ENCODE measurements at places on chromosomes 6 and 20.

GRCh38 chr6:107736713-107737396, 87.3 kb downstream of the SCML4 start:
- no peak for DNase-seq

DNA sequence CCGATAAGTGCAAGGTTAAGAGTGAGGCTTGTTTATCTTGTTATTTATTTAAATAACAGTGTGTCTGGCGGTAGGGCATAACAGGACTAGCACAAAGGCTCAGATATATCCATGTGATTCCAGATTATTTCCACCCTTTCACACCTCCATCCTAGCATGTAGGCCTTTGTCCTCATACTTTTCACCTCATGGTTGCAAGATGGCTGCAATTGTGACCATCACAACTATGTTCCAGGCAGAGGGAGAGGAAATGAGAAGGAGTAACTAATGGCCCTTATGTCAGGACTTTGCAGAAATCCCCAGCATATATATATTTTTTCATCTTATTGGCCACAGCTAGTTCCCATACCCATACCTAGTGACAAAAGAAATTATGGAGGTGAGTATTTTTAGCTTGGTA, 23.5 kb upstream of the RALY start:
- DNase-seq, result no peak

GRCh38 chr6:157302736-157303135, 20.6 kb downstream of the TMEM242 start:
- no peak for DNase-seq

- no peak for DNase-seq
Measured at GRCh38 chr6:24330137-24330732, 27.6 kb downstream of the DCDC2 start.

DNA sequence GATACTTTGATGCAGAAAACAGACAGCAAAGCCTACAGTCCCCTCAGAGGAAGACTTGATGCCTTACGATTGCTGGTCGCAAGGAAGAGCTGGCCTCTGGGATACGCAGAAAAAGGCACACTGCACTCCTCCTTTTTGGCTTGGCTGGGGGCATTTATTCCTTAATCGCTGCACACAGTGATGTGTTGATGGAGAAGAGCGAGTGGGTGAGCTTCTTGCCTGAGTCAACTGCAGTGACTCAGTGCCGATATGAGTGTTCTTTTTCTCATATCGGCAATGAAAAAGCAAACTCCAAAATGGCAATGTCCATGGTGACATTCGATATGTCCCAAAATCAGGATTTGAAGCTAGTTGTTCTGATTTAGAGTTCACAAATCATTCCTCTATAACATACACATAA, 794.8 kb downstream of the HACE1 start:
- no peak for DNase-seq

- no peak for DNase-seq
Measured at GRCh38 chr20:38926934-38927616, 858 bp downstream of the FAM83D start.

DNA sequence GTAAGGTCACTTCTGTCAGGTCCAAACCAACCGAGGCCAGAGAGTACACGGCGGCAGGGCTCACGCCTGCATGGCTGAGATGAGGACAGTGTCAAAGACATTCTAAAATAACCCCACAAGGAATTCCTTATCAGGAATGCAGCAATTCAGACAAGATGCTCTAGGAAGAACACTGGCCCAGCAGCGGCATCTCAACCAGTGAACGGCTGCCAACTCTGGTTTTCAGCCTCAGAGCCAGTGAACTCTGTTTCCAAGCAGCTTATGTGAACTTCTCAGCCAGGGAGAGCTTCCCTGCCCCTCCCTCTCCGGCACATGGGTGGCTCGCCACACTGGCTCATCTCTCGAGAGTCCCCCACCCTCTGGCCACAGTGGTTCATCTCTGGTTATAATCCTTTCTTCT, 36.9 kb downstream of the KCNQ2 start:
- no peak for DNase-seq

GRCh38 chr6:36383606-36384005, 3.9 kb downstream of the ETV7 start:
- DNase-seq, result no peak
